ENCODE measurements at places on chromosomes 1 and 21.

- DNase-seq, result no peak
Measured at GRCh38 chr21:18810136-18810535, 406.6 kb upstream of the TMPRSS15 start.

DNA sequence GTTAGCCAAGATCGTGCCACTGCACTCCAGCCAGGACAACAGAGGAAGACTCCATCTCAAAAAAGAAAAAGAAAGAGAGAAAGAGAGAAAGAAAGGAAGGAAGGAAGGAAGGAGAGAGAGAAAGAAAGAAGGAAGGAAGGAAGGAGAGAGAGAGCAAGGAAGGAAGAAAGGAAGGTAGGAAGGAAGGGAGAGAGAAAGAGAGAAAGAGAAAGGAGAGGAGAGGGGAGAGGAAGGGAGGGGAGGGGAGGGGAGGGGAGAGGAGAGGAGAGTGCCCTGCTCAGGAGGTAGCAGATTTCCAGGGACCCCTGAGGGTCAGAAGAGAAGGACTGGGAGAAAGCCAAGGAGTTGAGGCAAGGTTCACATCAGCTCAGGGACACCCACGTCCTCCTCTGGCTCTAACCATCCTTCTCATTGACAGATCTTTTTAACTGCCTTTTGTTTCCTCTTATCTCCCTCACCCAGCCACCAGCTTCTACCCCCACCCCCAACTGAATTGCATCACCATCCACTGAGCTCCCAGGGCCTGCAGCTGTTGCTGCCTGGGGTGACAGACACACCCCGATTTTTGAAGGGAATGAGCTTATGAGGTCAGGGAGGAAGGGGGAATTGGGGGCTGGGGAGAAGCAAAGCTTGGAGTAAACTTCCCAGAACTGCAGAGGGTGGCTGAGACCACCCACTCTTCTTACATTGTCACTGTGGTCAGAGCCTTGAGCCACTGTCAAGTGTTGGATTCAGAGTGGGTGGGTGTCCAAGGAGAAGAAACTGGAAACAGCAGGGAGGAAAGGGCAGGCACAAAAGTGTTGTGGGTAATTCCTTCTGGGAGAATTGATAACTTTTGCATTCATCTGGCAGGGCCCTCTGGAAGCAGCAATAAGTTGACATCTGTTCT is 91.6 kb downstream of the GLUL start:
- no peak for DNase-seq

GRCh38 chr1:91635763-91636162 is 135.1 kb downstream of the CDC7 start:
- DNase-seq, result no peak

DNA sequence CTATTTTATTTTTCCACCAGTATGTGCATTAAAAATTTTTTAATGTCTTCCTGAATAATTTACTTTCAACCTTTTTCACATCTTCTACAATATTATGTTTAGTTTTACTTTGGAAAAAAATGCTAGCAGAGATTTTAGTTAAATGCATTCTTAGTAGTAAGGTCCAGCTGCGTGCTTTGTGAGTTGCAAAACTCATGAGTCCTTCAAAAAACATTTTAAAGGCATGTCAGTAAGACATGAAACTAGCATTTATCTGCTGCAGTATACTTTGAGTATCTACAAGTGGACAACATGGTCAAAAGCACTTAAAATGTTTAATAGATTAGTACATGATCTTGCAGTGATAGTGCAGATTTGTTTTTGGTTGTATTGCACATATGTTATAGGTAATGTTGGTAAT is 139.0 kb downstream of the HS2ST1 start:
- no peak for DNase-seq

- DNase-seq, result no peak
Measured at GRCh38 chr1:101479945-101480344, 243.1 kb downstream of the S1PR1 start.
